Amygdala (tissue), 56 donors: ENCODE measurements at places on chromosomes 2 and 18.
A peak's percentile ranks its signal among the peaks of the same experiment; 100 is the strongest.

DNA sequence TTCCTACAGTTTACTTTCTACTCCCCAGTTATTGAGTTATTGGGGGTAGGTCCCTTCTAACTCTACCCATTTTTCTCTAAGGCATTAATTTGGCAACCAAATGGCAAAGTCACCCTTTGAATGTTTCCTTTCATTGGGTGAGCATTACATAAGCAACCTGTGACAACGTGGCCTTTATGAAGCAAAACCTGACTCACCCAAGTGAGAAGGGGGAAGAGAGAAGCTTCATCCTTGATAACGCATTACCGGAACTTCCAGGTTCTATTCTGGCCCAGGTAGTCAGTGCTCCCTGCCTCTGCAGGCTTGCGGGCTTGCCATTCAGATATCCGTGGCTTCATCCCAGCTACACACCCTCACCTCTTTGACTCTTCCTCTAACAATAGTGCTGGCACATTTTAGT is 39.1 kb upstream of the FAM124B start:
- DNase-seq: no peak

- no peak for DNase-seq
These were observed 864 bp downstream of the KLHL29 start for GRCh38 chr2:23385748-23386338.

DNA sequence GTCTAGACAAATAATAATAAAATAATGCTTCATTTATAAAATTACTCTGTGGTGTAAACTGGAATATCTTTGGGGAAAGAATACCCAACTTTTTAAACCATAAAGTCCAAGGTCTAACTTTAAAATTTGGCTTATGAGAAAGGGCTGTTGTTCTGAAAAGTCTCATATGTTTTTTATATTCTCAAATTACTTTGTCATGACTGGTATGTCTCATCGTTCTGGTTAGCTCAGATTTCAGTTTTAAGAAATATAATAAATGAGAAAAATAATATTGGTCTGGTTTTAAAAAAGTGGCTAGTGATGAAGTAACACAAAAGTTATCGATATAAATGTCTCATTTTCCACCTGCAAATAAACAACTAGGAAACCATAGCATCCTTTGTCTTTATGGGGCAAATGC is 1658.1 kb downstream of the LRP1B start:
- no peak for DNase-seq

DNA sequence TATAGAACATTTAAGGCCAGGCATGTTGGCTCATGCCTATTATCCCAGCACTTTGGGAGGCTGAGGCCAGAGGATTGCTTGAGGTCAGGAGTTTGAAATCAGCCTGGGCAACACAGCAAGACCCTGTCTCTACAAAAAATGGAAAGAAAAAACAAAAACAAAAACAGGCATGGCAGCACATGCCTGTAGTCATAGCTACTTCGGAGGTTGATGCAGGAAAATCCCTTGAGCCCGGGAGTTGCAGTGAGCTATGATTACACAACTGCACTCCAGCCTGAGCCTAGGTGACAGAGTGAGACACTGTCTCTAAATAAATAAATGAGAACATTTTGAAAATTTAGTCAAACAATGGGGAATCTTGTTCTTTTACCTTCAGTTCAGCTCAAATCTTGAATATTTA is 12.1 kb upstream of the YES1 start:
- DNase-seq: no peak

GRCh38 chr2:177058747-177059146 is 153.8 kb upstream of the HNRNPA3 start:
- no peak for DNase-seq

GRCh38 chr2:113255140-113256070 is 23.3 kb downstream of the PAX8 start:
- DNase-seq: no peak

DNA sequence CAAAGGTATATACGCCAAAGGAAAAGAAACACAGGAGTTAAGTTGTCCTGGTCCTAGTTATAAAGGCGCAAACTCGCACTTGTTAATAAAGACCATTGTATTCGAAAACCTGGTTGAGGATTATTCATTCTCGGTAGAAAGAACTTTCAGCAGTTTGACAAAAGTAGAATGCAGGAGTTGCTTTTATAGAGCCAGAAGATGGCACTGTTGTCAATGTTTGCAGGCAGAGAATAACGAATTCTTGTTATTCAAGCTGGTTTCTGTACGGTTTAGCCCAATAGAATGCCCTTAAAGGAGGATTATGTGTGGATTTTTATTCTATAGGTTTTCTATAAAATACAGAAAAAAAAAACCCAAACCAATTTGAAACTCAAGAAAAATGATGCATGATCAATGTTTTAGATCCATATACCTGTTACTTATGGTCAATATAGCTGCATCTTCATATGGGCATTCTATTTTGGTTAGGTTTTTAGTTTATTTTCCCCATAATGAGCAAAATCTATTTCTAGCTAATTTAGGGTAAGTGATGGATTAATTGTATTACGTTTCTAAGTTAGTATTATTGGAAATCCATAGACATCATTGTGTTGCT is 510.3 kb downstream of the PLCL1 start:
- no peak for DNase-seq

- DNase-seq: peak; percentile 40
These were observed 80.9 kb downstream of the XDH start for GRCh38 chr2:31333527-31334183.

DNA sequence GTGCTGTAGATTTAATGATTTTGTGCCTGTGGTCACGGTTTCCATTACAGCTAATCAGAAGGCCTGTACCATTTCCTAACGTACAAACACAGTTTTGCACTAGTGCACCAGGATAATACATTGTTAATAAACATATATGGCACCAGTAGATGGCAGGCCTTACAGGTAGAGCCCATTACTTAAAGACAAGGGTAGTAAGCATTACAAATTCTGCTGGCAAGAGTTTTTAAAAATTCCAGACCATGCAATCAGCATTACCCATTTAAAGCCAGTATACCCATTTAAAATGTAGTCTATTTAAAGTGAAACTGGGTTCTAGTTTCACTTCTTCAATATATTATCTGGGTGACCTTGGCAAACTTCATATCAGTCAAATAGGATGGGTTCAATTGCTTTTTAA is 224.2 kb downstream of the NUP35 start:
- no peak for DNase-seq

GRCh38 chr2:206989311-206989710 is 50.0 kb downstream of the CPO start:
- no peak for DNase-seq

- no peak for DNase-seq
These were observed 81.5 kb upstream of the ARL4C start for GRCh38 chr2:234578389-234578788.

DNA sequence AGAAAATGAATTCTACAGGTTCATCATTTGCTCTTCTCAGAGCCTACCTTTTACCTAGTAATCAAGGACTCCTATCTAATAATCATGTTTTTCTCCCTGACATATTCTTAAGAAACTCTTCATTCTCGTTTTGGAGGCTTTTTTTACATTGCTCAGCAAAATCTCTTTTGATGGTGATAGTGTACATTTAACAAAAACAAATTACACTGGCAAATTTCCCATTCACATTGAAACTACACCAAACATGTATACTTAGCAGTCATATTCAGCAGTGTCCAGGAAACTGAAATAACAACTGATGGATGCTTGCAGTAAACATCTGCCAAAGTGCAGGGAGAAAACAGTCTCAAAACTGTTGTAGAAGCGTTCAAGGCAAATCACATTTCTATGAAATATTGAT is 4.4 kb upstream of the VIT start:
- no peak for DNase-seq

GRCh38 chr2:187497858-187498463 is 49.9 kb upstream of the CALCRL start:
- no peak for DNase-seq

DNA sequence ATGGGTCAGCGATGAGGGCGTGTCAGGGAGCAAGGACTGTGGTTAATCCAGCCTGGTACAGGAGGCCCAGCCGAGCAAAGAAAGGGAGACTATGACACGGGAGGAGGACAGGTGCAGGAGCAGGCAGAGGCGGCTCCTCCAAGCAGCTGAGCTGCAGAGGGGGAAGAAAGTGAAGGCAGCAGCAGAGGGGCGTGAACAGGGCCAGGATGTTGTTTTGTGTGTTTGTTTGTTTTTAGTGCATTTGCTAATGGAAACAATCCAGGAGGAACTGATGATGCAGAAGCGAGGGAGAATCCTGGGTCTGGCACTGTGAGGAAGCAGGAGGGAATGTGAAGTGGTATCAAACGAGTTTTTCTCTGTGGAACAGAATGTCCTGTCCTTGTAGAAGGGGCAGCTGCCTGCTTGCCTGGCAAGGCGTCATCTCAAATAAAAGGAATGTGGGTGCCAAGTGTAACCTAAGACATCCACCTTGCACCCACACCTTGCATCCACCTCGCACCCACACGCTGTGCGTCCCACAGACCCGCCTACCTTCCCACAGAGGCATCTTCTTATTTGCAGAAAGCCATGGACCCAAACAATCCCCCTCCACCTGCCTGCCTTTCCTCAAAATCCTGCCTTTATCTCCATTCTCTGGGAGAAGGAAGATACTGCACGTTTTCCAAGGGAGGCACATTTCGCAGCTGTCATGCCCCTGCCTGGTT is 134.8 kb downstream of the SH3BP4 start:
- DNase-seq: no peak

- DNase-seq: no peak
These were observed 155.5 kb downstream of the LDLRAD4 start for GRCh38 chr18:13374096-13374467.

GRCh38 chr2:55901322-55901721 is 22.3 kb downstream of the EFEMP1 start:
- DNase-seq: no peak

- DNase-seq: no peak
These were observed 261.2 kb downstream of the CTNNA2 start for GRCh38 chr2:79774016-79774415.

- DNase-seq: no peak
These were observed 103.7 kb upstream of the DNMT3A start for GRCh38 chr2:25445464-25445863.

DNA sequence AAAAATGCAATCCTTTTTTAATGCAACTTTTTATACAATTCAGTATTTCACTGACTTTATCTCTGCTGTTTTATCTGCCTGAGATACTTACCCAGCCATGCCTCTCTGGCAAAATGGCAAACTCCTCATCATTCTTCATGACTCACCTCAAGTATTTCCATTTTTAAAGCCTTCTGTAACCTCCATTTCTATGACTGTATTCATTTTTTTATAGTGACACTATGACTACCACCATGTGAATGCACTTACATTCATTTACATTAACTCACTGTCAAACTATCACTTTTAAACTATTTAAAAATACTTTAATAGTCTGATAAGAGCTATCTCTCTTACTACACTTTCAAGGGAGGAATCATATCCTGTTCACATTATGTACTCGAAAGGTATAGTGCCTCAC is 99.4 kb upstream of the SCN7A start:
- DNase-seq: no peak

- DNase-seq: no peak
These were observed 403.5 kb downstream of the PARD3B start for GRCh38 chr2:204948822-204949221.

DNA sequence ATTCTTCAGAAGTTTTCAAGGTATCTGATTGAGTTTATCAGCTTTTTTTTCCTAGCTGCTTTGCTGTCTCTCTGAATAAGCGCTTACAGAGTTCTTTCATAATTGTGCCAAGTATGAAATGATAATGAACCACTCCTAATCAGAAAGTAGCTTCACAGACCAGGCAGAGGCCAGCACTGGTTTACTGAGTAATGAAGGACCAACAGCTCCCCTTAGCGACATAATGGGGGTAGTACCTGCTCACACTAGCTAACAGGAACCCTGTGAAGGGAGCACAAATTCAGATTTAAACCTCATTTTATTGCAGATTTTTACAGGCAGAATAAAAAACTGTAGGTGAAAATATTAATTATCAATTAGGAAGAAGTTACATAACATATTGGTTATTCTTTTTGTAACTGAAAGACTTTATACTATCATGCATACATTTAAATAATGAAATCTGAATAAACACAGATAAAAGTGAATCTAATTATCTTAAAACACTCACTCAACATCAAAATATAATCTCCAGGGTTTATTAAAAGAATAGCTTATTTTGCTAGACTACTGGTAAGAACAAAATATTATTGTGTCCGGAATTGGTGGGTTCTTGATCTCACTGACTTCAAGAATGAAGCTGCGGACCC is 53.7 kb upstream of the LRRC30 start:
- no peak for DNase-seq

GRCh38 chr2:218478544-218478943 is 59.6 kb downstream of the VIL1 start:
- DNase-seq: no peak

DNA sequence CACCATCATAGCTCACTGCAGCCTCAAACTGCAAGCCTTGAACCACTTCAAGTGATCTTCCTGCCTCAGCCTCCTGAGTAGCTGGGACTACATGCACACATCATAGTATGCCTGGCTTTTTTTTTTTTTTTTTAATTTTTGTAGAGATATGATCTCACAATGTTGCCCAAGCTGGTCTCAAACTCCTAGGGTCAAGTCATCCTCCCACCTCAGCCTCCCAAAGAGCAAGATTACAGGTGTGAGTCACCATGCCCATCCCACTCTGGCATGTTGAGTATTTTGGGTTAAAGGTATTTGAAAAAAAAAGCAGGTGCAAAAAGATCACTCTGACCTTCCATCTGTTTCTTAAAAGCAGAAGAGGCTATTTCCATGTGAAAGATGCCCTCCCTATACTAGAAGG is 86.4 kb upstream of the FZD7 start:
- no peak for DNase-seq

DNA sequence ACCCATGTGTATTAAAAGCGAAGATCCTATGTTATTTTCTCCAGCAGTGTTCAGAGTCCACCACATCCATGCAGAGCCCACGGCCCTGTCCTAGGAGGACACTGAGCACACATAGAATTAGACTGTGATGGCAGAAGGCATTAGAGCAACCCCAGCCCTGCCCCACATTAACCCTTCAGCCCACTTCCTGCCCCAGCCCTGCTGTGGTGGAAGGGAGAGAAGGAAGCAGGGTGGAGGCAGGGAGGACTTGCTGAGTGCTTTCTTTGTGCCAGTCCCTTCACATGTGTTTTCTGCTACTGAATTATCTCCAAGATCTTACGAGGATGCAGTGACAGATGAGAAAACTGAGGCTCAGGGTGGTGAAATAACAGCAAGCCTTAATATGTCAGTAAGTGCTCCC is 339.0 kb downstream of the SMAD2 start:
- no peak for DNase-seq

DNA sequence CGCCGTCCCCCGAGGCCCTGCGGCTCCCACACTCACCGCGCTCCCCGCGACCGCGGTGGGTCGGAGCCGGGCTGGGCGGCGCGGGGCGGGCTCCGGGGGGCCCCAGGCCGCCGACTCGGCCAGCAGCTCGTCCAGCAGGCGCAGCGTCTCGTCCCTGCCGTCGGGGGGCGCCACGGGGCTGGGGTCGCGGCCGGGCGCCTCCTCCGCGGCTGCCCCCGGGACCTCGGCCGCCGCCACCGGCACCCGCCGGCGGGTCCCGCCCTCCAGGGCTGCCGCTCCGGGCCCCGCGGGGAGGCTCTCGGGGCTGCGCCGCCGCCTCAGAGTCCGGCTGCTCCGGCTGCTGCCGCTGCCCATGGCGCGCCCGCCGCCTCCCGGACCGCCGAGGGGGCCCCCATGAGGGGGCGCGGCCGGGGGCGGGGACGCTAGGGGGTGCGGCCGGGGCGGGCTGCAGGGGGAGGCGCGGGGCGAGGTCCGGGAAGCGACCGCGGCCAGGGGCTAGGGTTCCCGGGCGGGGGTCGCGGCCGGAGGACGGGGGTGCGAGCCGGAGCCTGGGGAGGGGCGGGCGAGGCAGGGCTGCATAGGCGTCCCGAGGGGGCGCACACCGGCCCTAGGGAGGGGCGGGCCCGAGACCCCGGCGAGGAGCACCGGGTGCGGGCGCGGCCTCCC is at the start of gene CYS1:
Gene CYS1, minus strand, starts transcription at position 542 of the 666 bp plus-strand sequence. Its CDS starts 188 bp downstream, at position 354.
- DNase-seq: no peak

- DNase-seq: no peak
These were observed 70.6 kb upstream of the PPM1B start for GRCh38 chr2:44098050-44098449.
